ENCODE measurements at places on chromosomes 2 and 18. TPM values are rescaled to one million over a fixed set of nuclear protein-coding genes. Genes with fewer than 3 reads are reported as not detected.

The RIT2 gene
- polyA plus RNA-seq = 0.06 TPM

DNA sequence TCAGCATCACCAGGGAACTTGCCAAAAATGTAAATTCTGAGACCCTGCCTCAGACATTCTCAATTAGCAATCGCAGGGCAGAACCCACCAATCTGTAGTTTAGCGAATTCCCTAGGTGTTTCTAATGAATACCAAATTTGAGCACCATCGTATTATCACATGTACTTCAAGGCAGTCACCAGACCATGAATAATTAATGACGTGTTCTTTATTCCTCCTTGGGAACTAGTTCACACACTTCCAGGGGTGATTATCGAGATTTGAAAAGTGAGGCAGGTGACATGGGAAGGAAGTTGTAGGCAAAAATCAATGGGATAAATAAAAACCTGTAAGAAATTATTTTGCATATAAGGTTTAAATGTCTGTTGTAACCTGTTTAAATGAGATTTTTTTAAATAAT, 102.5 kb upstream of the CRIM1 start:
- no peaks in the 10 kb centered on the region for H3K27me3 ChIP-seq
- no peaks in the 10 kb centered on the region for H3K36me3 ChIP-seq
- no peak for DNase-seq
- H3K27ac ChIP-seq = no peak overlapping the region
- H3K4me3 ChIP-seq = no peak overlapping the region

DNA sequence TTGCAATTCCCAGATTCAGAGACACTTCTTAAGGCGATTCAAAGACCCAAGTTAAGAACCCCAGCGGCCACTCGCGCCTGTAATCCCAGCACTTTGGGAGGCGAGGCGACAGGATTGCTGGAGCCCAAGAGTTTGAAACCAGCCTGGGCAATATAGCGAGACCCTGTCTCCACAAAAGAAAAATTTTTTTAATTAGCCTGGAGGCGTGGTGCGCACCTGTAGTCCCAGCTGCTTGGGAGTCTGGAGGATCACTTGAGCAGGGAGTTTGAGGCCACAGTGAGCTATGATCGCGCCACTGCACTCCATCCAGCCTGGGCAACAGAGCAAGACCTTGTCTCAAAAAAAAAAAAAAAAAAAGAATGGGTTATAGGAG, 585 bp upstream of the ANAPC1 start:
- peaks cover 5% of the 10 kb centered on the region for H3K36me3 ChIP-seq
- peak overlapping the region; percentile 84 for H3K4me3 ChIP-seq
- no peak for DNase-seq
- no peaks in the 10 kb centered on the region for H3K27me3 ChIP-seq

- H3K27ac ChIP-seq = peak overlapping the region; percentile 96
- no peak for DNase-seq
- H3K27me3 ChIP-seq = no peaks in the 10 kb centered on the region
Observed at GRCh38 chr2:174597009-174597344, 627 bp downstream of the WIPF1 start.

- H3K27me3 ChIP-seq = no peaks in the 10 kb centered on the region
- no peaks in the 10 kb centered on the region for H3K4me1 ChIP-seq
- no peaks in the 10 kb centered on the region for H3K36me3 ChIP-seq
- no peak overlapping the region for H3K4me3 ChIP-seq
- no peak overlapping the region for H3K27ac ChIP-seq
- no peak for DNase-seq
Observed at GRCh38 chr2:67627456-67628207, 230.5 kb downstream of the ETAA1 start.
